Smooth muscle cell of the pulmonary artery (primary cell): ENCODE measurements at places on chromosomes 6 and 20. TPM values are rescaled to one million over a fixed set of nuclear protein-coding genes. Genes with fewer than 3 reads are reported as not detected.

VWA7 gene
- 0.26 and 0.46 TPM in 2 replicates for total RNA-seq

ARFGEF3 gene
- total RNA-seq = 1.0 and 3.1 TPM in 2 replicates

SYCP2L gene
- 0.07 TPM in 1 of 2 replicates, not detected in the other for total RNA-seq

C2 gene
- total RNA-seq = 1.7 and 4.7 TPM in 2 replicates

THEMIS gene
- total RNA-seq = under 0.01 TPM in 1 of 2 replicates, not detected in the other

BPHL gene
- 8.2 and 18.9 TPM in 2 replicates for total RNA-seq
